SHP77 (cell line): ENCODE measurements at places on chromosomes 6 and 20.
A peak's percentile ranks its signal among the peaks of the same experiment; 100 is the strongest.

GRCh38 chr6:89536231-89536630 lies 102.3 kb downstream of the LYRM2 start:
- peak; percentile 71 for DNase-seq

GRCh38 chr6:36378936-36379335 lies 8.5 kb downstream of the ETV7 start:
- DNase-seq: no peak

- no peak for DNase-seq
These were observed 1065.8 kb upstream of the EYS start for GRCh38 chr6:66772800-66773199.

GRCh38 chr6:16533210-16533609 lies 228.1 kb downstream of the ATXN1 start:
- DNase-seq: no peak

DNA sequence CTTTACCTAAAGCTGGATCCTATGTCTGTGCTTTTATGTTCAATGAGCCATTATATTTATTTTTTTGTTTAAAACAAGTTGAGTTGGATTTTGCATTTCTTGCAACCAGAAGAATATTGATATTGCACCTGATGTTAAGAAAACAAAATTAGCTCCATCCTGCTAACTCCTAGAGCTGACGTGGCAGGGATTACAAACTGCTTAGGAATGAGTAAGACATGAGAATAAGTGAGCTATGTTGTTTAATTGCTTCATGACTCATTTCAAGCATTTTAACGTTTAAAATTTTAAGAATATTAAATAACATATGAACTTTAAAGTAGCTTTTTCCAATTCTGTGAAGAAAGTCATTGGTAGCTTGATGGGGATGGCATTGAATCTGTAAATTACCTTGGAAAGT lies 663.5 kb downstream of the EPM2A start:
- DNase-seq: no peak

- DNase-seq: no peak
These were observed 4.1 kb downstream of the HLA-A start for GRCh38 chr6:29946223-29947076.

- no peak for DNase-seq
These were observed 23.4 kb upstream of the PTGIS start for GRCh38 chr20:49591217-49591865.

DNA sequence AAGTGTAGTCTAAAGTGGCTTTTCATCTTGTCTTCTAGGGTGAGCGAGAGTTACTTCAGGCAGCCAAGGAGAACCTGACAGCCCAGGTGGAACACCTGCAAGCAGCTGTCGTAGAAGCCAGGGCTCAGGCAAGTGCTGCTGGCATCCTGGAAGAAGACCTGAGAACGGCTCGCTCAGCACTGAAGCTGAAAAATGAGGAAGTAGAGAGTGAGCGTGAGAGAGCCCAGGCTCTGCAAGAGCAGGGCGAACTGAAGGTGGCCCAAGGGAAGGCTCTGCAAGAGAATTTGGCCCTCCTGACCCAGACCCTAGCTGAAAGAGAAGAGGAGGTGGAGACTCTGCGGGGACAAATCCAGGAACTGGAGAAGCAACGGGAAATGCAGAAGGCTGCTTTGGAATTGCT lies 27.1 kb downstream of the C20orf173 start:
- DNase-seq: no peak

GRCh38 chr20:29878777-29879442 lies 1378.6 kb upstream of the DEFB115 start:
- no peak for DNase-seq

GRCh38 chr20:57716901-57717300 lies 7.1 kb upstream of the PMEPA1 start:
- DNase-seq: no peak

GRCh38 chr20:24954151-24954550 lies 5.1 kb downstream of the CST7 start:
- no peak for DNase-seq

DNA sequence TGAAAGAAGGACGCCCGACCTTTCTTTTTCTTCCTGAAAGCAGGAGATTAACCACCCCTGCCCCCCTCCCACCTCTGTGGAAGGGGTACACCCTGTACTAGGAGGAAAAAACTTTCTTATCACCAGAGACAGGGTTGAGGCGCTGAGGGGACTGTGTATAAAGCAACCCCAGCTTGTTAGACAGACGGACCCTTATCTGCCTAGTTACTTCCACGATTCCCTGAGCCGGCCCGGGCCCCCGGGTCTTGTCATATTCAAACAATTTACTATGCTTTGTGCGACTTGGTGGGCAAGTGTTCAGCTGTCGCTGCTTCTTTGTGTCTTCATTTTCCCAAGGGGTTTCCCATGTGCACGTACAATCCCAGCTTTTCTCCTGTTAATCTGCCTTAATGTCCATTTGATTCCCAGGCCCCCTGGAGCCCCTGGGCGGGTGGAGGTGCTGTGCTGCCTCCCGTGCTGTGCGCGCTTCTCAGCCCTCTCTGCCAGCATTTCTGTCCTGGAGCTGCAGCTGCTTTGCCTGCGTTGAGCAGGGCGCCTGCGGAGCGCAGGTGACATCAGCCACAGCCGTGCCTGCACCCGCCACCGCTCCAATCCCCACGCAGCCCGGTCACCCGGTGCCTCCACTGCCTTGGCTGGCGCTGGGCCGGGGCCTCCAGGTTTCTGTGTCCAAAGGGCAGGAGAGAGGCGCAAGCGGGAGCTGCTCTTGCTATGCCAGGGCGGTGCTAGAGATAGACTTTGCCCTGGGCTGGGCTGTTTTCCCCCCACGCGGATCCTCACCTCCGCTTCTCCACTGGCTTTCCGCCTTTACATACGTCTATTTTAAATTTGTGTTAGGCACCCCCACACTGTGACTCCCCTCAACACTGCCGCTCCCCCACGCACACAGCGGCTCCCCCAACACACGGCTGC lies 96.2 kb downstream of the TTLL2 start:
- no peak for DNase-seq

- DNase-seq: no peak
These were observed 10.3 kb upstream of the ID1 start for GRCh38 chr20:31594558-31595379.

DNA sequence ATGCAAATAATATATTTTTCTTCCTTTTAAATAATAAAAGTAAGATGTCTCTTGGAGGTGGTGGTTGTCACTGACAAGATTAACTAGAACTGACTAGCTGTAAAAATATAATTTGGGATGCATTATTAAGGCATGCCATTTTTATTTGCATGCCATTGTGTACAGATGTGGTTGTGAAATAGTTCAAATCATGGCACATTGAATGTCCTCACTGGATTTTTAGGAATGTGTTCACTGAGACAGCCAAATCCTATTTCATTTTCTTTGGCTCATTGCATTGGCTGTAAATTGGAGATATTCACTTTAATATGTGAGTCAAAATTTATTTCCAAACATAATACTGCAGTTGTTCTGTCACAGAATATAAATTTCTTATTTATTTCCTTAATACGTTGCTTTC lies 62.3 kb downstream of the ESR1 start:
- no peak for DNase-seq

DNA sequence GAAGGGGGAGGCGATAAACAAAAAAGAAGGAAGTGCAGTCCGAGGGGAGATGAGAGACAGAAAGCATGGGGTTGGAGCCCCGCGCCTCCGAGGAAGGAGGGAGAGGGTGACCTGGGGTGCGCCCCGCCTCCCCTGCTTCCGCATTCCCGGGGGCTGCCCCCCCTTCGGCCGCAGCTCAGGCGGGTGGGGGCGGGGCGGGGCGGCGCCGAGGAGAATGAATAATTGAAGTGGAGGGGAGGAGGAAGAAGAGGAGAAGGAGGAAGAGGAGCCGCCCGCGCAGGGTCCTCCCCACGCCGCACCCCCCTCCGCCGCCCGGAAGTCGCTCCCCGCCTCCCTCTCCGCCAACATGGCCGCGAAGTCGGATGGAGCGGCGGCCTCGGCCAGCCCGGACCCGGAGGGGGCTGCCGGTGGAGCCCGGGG lies at the start of gene XKR7:
Gene XKR7, plus strand, starts transcription at position 322 of the 420 bp plus-strand sequence. Its CDS starts 25 bp downstream, at position 347.
- DNase-seq: peak; percentile 45

- DNase-seq: peak; percentile 64
These were observed 7.5 kb upstream of the HRH3 start for GRCh38 chr20:62227591-62227976.

- DNase-seq: no peak
These were observed 203.9 kb downstream of the PREX1 start for GRCh38 chr20:48623906-48624265.

DNA sequence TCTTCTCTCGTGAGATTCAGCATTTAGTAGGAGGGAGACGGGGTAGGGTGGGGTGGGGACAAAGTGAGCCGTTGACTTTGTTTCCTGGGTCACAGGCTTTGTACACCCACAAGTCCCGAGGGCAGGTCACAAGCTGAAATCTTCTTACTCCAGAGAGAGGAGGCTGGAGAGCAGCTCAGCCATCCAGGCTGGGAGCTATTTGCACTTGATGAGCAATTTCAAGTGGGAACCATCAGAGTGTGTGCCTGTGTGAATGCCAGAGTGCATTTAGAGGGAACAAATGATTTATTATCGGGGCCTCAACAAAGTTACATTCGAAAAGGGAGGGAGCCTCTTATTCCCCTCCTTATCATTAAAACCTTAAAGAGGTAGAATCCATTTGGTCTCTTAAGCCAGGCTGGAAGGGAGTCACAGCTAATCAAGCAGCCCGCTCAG lies 155.7 kb upstream of the JARID2 start:
- DNase-seq: no peak

GRCh38 chr6:4023240-4023639 lies 55.7 kb downstream of the FAM217A start:
- DNase-seq: no peak

DNA sequence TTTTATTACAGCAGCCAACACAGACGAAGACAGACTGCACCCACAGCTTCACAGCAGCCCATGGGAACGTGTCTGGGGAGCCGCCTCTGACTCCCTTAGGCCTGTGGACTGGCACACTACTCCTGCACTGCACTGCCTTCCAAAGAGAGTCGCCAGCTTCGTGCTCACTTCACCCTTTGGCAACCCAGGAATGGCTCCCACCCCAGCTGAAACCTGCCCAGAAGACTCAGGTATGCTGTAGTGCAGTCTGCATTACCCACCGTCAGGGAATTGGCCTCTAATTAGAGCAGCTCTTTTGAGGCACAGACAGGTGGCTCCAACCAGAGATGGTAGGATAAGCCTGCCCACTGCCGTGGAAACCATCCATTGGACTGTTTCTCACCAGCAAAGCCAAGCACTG lies 39.9 kb upstream of the FRMD1 start:
- DNase-seq: no peak

GRCh38 chr6:14079433-14079832 lies 38.1 kb upstream of the CD83 start:
- DNase-seq: no peak

GRCh38 chr6:147122823-147123222 lies 81.4 kb upstream of the STXBP5 start:
- no peak for DNase-seq

DNA sequence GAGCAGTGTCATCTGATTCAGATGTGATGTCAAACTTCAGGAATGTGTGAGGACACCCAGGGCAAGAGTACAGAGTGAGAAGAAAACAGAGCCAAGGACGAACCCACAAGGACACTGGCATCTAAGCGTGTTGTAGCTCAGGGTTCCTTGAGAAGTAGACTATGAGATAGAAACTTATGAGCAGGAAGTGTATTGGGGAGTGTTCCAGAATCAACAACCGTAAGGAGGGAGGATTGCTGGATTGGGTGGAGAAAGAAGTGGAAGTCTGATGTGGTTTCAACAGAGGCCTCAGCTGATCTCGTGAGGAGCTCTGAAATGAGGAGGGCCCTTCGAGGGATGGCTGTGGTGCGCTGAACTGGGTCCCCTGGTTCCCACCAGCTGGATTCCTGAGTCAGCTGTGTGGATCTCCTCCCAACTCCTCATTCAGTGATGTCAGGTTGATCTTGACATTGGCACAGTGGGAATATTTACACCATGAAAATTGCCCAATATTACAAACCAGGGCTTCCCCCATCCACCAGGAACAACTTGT lies 25.7 kb upstream of the IGF2R start:
- DNase-seq: no peak

- no peak for DNase-seq
These were observed 55.1 kb downstream of the IRF4 start for GRCh38 chr6:446418-447366.
